Activated gamma-delta T cell treated with Interleukin-2 at 50 U/mL for 16 hours (primary cell): ENCODE measurements at places on chromosomes 4 and X.
A peak's percentile ranks its signal among the peaks of the same experiment; 100 is the strongest.

- DNase-seq = no peak
Measured at GRCh38 chr4:145034727-145035211, 63.2 kb downstream of the ANAPC10 start.

GRCh38 chr4:64062991-64063390 lies 346.3 kb downstream of the TECRL start:
- no peak for DNase-seq

DNA sequence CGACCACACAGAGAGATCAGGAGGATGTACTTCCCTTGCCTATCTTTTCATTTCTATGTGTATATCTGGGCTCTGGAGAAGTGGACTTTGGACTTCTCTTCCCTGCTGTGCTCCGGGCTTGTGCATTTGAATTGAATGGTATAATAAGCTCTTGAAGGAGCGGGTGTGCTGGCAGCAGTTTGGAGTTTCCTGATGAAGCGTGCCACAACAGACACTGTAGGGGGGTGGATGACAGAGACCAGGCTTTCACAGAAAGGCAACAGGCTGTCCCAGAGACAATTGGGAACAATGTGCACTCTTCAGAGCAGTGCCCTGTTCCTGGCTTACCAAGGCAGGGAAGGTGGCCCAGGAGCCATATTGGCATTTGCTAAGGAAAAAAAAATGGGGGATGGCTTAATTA lies 170.1 kb downstream of the FRMPD4 start:
- no peak for DNase-seq

GRCh38 chr4:127491571-127491970 lies 141.2 kb upstream of the INTU start:
- DNase-seq = no peak

DNA sequence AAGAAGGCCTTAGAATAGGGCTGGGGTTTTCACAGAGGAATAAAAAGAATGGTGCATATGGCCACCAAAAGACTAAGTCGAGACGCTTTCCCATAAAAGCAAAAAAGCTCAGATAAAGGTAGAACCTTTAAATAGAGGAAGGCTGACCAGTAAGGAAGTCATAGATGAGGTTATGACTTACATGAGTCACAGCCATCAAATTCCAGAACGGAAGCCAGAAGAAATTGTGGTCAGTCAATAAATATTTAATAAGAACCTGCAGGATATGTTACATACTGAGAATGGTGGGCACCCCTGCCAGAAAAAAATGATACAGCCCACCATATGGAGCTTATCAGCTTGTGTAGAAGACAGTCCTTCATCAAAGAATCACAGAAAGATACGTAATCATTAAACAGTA lies 120.1 kb downstream of the MANBA start:
- DNase-seq = no peak

DNA sequence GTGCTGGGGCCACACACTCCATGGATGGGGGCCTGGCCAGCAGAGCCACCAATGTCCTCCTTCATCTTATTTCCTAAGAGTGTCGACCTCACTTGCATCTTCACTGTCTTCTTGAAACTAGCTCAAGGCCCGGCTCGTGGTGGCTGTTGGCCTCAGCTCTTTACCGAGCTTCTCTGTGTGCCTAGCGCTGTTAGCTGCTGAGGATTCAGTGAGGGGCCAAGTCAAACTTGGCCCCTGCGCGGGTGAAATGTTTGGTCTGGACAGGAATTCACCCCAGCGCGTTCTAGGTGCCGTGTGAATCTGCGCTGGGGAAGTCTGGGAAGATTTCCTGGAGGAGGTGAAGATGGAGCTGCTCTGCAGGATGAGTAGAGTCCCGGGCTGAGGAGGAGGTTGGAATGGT lies 8.5 kb downstream of the SORCS2 start:
- DNase-seq = no peak

DNA sequence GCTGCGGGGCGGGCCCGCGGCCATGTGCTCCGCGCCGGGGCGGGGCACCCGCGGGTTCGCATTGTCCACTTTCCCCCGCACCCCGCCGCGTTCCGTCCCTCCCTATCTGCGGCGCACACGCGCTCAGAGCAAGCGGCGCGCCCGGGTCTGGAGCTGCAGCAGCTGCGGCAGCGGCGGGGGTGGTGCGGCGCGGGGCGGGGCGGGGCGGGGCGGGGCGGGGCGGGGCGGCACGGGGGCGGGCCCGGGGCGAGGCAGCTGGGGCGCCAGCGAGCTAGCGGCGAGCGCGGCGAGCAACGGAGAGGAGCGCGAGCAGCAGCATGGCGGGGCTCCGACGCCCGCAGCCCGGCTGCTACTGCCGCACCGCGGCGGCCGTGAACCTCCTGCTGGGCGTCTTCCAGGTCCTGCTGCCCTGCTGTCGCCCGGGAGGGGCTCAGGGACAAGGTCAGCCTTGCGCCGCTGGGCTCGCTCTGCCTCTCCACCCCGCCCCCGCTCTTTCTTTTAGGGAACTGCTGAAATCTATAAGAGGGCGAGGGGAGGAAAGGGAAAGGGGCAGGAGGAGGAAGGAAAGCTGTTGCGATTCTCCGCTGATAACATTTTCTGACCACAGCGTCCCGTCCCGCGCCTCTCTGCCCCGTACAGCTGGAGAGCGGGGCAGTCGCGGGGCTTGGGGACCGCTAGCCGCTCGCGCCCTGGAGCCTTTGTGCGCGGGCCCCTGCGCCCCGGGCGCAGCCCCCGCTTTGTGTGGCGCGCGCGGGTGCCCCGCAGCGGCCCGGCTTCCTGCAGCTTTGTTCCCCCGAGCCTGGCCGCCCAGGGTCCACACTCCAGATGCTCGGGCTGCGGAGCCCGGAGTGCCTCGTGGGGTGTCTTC lies at the start of gene TMEM131L:
Gene TMEM131L (plus strand): TSS at position 280 of the 868 bp plus-strand sequence. CDS start 38 bp downstream, at position 318.
- peak; percentile 51 for DNase-seq

- DNase-seq = no peak
Measured at GRCh38 chrX:136827026-136827425, 46.3 kb upstream of the ARHGEF6 start.

GRCh38 chr4:76504613-76505465 lies 69.8 kb downstream of the SHROOM3 start:
- DNase-seq = no peak

GRCh38 chr4:148054275-148054674 lies 322.4 kb downstream of the ARHGAP10 start:
- no peak for DNase-seq
